ENCODE measurements at places on chromosomes 6 and 20.
A peak's percentile ranks its signal among the peaks of the same experiment; 100 is the strongest.

DNA sequence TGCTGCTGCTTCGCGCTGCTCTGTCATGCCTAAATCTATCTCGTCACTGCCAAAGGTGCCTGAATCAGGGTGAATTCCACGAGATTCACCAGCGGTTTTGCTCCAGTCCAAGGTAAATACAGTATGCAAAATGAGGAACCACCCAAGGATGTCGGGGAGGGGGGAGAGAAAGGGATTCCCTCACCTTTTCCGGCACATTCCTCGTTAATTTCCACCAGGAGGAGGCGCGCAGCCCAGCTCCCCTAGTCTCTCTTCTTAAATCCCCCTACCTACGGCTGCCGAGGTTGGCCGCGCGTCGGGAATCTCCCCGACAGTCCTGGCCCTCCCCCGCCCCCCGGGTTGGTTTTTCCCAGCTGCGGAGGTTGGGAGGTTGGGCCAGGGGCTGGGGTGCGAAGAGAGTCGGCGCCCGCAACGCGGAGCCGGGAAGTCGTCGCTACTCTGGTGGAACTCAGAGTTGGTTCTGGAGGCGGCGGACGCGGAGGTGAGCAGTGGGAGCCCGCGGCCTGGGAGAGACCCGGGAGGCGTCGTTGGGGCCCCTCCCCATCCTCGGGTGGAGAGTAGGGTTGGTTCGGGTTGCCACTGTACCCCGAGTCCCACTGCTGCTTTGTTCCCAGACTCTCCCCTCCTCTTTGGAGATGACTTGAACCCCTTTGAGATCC, at the start of gene TPBG:
Gene TPBG (plus strand): TSS at position 390 of the 659 bp plus-strand sequence. CDS start 1,145 bp downstream, outside the sequence.
- peak; percentile 4 for DNase-seq

DNA sequence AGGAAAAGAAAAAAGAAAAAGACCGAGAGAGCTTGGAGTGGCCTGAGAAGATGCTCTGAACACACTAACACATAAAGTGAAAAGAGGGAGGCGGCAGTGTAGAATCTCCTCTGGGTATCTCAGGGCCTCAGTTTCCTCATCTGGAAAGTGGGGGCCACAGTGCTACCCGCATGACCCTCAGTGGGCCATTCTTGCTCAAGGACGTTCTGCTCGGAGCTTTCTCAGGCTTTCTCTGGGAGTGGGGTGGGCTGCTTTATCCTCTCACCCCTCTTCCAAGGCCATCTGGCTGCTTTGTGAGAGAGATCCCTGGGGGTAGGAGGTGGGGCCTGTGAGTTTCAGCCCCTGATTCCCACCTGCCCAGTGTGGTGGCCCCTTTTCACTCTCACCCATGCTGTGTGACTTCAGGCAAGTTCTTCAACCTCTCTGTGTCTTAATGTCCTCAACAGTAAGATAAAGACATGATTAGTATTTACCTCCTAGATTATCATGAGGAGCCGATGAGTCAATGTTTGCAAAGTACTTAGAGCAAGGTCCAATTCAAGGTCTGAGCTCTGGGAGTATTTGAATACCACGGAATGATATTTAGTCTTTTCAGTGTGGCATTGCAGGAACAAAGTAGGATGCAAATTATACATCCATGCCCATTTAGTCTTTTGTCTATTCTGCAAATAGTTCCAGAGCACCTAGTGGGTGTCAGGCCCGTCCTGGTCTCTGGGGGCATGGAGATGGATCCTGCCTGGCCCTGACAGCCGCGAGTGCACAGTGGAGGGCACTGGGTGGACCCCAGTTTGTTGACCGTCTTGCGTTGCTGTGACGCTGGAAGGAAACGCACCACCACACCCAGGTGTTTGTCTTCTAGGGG, 34.3 kb downstream of the SRC start:
- no peak for DNase-seq

DNA sequence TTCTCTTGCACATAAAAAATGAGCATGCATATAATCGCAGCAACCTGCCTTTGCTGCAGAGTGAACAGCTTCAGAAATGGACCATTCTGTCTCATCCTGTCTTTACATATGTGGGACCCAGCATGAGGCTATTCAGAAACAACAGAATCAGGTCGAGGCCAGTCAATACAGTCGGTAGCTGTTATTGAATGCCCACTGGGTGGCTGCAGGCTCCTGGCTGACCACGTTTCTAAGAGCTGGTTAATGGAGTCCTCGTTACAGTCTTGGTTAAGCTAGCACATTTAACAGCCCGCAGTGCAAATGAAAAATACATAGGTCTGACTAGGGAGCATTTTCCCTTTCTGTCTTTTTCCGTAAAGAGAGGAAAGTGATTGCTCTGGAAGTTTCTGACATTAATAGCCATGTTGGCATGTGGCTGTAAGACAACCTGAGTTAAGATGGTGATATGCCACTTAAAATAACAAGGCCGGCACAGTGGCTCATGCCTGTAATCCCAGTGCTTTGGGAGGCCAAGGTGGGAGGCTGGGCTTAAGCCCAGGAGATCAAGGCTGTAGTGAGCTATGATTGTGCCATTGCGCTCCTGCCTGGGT, 75.0 kb downstream of the SHLD1 start:
- DNase-seq, result no peak

DNA sequence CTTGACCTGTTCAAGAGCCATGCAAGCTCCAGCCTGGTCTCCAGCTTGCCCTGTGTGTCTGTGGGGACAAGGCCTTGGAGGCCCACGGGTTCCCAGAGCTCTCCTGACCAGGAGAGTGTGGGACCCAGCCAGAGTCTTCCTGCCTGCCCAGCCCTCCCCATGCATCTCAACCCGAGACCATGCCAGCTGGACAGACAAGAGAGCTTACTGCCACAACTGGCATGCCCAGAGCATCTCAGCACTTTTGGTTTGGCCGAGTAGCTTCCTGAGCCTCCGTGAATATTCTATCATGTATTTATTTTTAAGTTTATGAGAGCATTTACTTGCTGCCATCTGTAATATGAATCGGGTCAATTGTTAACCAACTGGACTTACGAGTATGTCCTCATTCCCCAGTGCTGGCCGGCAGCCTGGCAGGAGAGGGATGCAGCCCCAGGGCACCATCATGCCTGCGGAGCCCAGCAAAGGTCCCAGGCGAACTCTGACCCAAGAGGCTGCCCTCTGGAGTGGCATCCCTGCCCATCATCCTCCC, 14.9 kb downstream of the IP6K3 start:
- no peak for DNase-seq

DNA sequence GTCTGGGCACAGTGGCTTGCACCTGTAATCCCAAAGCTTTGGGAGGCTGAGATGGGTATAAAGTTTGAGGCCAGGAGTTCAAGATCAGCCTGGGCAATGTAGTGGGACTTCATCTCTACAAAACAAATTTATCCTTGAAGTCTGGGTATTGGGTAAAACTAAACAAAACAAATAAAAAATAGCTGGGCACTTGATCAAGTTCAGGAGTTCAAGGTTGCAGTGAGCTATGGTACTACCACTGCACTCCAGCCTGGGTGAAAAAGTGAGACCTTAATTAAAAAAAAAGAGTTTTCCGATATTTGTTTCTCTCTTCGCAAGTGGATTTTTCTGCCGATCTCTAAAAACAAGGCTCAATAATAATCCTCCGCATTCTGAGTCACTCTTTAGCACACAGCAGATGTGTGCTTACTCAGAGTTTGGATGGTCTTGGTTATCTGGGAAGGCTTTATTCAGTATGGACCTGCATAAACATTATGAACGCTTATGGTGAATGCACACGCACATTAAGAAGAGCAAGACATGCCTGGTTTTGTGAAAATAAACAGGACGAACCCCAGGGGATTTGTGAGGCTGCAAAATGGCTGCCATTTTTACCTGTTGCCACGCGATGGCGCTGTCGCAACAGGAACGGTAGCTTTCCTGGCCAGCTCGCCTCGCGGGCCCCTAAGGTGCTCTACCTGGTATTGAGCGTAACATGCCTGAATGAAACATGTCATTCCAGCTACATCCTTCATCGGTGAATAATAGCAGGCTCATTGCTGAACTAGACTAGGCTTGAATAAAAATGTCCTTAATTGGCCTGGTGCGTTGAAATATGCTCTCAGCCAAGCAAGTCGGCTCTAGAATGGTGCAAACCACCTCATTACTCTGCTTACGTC, 6.0 kb downstream of the OPN5 start:
- DNase-seq, result peak; percentile 43

DNA sequence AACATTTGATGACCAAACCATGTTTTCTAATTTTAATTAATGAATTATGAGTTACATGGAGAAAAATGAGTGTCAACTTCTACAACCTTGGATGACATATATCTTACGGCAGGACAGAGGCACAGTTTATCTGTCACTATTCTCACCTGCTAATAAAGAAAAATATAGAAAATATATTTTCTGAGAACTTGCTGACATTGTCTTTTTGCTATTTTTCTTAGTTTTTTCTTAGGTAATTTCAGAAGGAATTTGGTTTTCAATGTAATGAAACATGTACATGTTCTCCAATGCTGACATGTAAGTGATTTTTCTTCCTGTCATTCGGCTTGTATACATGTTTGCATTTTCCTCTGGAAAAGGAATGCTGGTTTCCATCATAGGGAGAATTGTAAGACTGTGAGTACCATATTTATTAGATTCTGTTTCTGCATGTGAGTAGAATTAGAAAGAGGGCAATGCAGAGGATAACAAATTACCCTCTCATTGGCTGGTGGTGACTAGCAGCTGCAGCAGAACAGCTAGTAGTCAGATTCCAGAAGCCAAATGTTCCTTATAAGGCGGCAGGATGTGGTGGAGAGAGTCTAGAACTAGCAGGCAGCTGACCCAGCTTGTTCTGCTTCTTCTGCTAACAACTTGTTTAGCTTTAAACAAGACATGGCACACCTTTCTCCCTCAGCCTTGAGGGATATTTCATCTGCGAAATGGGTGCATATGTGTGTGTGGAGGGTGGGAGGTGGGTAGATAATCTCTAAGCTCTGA, 132.8 kb upstream of the SPACA1 start:
- no peak for DNase-seq

DNA sequence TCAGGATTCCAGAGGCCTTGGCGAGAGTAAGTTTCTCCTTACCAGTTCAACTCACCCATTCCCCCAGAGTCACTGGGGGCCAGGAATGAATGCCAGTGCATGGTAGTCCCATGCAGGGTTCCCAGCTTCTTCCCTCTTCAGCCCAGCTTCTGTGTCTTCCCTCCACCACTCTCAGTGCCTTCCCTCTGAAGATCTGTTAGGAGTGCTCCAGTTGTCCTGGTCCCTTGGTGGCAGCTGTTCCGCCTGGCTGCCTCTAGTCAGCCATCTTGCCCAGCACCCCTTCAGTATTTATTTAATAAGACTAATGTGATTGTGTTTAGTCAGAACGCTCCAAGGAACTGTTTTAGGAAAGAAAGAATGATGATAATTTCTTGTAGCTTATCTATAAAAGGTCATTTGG, 23.1 kb downstream of the FIG4 start:
- DNase-seq, result no peak

DNA sequence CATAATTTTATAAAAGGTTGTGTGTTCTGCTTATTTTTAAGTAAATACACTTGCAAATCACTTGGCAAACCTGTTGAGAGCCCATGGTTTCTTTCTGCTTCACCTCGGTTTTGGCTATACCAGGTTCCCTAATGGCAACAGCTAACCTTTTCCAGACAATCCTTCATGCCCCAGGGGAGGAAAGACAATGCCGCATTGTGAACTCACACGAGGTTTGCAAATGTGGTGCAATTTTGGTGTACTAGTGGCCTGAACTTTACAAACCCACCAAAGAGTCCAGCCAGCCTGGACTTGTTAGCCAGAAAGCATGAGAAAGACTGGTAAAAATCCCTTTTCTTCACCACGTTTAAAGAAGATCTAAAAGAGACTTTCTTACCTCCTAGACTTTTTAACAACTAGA, 84.8 kb upstream of the SOX4 start:
- DNase-seq, result no peak

- peak; percentile 8 for DNase-seq
These were observed 125.1 kb downstream of the SNX5 start for GRCh38 chr20:17843246-17844132.

- no peak for DNase-seq
These were observed 90.6 kb downstream of the TTLL2 start for GRCh38 chr6:167415441-167415961.

GRCh38 chr6:133594652-133595110, 294.2 kb upstream of the TCF21 start:
- no peak for DNase-seq

- no peak for DNase-seq
These were observed 15.3 kb upstream of the TCF15 start for GRCh38 chr20:625360-625932.

GRCh38 chr20:45037050-45037449, 63.9 kb downstream of the KCNS1 start:
- no peak for DNase-seq

DNA sequence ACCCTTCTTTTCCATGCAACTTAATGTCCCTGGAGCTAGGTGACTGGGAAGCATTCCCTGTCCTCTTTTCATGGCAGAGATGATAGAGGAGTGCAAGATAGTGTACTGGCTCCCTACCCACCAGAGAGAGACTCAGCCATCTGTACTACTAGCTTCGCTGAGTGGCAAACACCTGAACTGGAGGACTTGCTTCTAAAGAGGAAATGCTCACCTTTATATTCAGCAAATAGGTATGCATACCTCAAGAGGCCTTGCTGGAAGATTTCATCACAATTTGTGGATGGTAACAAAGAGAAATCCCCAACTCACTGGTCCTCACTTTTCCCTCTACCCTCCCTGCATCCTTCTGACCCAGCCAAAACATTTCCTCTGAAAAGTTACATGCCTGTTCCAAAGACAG, 124.1 kb downstream of the FOXA2 start:
- DNase-seq, result no peak

DNA sequence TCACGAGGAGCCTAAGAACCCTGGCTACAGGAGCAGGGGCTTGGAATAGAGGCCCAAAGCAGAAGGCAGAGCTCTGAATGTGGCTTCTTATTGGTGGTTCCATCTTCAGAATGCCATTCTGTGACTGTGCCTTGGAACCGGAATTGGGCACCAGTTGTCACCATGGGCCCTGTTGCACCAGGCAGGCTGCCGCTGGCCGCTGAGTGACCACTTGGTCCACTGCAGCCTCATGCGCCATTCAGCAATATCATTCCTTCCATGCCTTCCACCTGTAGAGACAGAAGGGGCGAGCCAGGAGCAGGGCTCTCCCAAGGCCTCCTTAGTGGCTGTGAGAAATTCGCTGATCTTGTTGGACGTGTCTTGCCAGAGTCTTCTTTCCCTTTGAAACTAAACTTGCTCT, 270.3 kb upstream of the CHD6 start:
- no peak for DNase-seq

- no peak for DNase-seq
These were observed 212.5 kb upstream of the GRIK2 start for GRCh38 chr6:101181006-101181405.

DNA sequence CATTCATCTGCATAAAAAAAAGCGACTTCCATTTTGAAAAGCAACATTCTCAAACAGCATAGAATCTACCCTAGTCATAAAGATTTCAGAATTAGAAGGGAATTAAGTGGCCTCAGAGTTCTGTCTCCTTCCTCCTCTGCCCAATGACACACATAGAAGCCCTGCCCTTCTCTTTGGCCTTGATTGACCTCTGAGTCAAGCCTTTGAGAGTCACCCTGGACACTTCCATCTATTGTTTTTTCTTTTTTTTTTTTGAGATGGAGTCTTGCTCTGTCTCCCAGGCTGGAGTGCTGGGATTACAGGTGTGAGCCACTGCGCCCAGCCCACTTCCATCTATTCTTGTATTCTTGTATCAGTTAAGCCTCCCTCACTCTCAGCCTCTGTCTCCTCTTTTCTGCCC, 44.8 kb upstream of the CTNNBL1 start:
- DNase-seq, result no peak

- DNase-seq, result no peak
These were observed 117.3 kb upstream of the ARMC2 start for GRCh38 chr6:108730635-108731515.
